ENCODE measurements at places on chromosomes 12 and 14.

- no peak for DNase-seq
Measured at GRCh38 chr12:116556964-116557698, 2.0 kb upstream of the MAP1LC3B2 start.

GRCh38 chr14:81436296-81437138, 36.4 kb upstream of the STON2 start:
- peak; percentile 61 for DNase-seq

- no peak for DNase-seq
Measured at GRCh38 chr14:23550812-23551265, 726 bp downstream of the ZFHX2 start.

GRCh38 chr14:71212093-71212492, 304.8 kb downstream of the PCNX1 start:
- no peak for DNase-seq

DNA sequence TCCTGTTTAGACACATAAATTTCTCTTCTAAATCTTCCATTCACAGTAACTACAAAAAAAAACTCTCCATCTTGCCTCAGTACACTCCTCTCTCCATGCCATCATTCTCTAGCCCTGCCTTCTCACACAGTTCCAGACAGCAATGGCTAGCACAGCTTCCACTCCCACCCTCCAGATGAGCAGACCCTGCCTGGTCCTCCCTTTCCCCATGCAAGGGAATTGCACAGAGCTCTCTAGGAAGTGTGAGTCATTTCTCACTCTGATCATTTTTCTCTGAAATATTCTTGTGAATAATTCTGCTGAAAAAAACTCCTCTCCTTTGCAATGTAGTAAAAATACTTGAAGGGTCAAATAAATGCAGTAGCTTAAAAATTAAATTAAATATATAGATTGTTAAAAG, 170.6 kb downstream of the BMP4 start:
- DNase-seq: no peak

DNA sequence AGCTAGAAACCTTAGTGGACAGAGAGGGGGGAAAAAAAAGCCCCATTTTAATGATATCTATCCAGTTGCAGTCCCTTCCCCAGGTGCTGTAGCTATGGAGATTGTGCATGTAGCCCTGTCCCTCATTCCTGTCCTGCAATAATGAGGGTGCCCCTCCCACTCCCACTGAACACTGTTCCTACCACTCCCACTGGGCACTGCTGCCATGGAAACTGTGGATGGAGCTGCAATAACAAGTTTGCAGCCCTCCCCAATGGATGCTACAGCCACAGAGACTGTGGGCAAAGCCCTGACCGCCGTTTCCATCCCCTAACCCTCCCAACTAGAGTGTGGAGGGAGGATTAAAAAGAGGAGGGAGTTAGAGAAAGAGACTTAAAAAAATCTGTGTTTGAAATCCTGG, 238.3 kb downstream of the FUT8 start:
- DNase-seq: no peak

DNA sequence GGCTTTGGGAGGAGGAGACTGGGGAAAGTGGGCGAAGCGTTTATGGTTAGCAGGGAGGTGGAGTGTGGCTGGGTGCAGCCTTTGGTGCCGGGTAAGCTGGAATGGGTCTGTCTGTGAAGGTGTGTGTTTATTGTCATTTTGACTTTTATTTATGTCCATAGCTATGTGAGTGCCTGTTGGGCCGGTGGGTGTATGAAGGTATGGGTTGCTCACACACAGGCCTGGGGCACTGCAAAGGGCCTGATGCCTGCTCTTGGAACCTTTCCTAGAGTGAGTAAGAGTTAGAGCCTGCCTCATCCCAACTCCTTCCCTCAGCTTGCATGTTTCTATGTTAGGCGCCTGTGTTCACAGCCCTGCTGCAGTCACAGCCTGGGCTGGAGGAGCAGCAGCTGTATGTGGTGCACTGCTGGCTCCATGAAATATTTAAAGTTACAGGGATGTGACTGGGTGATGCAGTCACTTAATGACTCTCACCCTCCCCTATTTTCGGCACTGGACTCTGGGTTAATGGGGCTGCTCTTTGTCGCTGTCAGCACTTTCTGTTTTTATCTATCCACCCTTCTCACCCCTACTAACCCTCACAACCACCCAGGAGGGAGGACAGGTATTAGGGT, 2.6 kb upstream of the PPP1R1A start:
- no peak for DNase-seq

GRCh38 chr14:94965551-94966313, 191.6 kb downstream of the DICER1 start:
- DNase-seq: no peak

GRCh38 chr12:2753536-2753935, 41.2 kb upstream of the FKBP4 start:
- no peak for DNase-seq

DNA sequence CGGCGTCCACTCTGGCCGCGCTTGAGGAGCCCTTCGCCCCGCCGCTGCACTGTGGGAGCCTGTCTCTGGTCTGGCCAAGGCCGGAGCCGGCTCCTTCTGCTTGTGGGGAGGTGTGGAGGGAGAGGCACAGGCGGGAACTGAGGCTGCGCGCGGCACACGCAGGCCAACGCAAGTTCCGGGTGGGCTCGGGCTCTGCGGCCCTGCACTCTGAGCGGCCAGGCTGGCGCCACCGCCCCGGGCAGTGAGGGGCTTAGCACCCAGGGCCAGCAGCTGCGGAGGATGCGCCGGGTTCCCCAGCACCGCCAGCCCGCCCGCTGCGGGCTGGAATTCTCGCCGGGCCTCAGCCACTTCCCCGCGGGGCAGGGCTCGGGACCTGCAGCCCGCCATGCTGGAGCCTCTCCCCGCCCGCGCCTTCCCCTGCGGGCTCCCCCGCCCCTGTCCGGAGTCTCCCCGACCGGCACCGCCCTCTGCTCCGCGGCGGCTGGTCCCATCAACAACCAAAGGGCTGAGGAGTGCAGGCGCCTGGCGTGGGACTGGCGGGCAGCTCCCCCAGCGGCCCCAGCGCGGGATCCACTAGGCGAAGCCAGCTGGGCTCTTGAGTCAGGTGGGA, 921.2 kb upstream of the FOXG1 start:
- DNase-seq: no peak

GRCh38 chr12:11561411-11561810, 88.1 kb upstream of the ETV6 start:
- no peak for DNase-seq

- no peak for DNase-seq
Measured at GRCh38 chr14:34318014-34318413, 144.0 kb downstream of the SPTSSA start.

DNA sequence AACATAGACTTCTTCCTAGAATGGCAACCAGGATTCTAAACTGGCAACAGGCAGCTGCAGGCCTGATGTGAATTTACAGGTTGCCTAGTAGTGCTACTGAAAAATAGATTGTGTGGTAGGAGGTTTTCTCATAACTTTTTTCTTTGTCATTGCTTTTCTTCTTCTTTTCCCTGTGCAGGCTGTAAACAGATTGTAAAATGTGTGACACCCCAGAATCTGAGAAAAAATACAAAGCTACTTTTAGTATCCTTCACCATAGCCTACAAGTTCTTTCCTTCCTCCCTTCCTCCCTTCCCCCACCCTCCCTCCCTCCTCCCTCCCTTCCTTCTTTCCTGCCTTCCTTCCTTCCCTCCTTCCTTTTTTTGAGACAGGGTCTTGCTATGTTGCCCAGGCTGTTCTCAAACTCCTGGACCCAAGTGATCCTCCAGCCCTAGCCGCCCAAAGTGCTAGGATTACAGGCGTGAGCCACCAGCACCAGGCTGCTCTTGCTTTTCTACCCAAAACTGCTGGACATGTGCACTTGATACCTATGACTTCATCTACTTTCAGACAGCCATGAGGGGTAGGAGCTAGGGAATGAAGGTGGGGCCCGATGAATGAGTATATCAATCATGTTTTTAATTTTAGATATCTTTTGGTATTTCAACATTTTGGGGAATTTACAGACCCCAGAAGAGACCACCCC, 114.2 kb upstream of the EEA1 start:
- no peak for DNase-seq

- no peak for DNase-seq
Measured at GRCh38 chr12:39878753-39879152, 227.1 kb downstream of the SLC2A13 start.

DNA sequence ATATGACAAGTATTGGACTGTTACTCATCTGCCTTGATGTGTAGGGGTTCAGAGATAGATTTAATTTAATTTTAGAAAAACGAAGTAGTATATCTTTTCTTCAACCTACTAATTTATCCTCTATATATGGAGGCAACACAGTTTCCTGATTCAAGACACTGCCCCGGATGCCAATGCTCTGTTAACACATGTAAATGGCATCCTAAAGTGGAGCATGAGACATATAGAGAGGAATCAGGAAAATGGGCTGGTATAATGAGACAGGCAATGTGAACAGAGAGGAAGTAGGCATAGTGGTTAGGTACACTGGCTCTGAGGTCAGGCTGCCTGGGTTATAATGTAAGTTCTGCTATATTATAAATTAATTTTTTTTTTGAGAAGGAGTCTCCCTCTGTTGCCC, 85.6 kb downstream of the OTOGL start:
- no peak for DNase-seq

DNA sequence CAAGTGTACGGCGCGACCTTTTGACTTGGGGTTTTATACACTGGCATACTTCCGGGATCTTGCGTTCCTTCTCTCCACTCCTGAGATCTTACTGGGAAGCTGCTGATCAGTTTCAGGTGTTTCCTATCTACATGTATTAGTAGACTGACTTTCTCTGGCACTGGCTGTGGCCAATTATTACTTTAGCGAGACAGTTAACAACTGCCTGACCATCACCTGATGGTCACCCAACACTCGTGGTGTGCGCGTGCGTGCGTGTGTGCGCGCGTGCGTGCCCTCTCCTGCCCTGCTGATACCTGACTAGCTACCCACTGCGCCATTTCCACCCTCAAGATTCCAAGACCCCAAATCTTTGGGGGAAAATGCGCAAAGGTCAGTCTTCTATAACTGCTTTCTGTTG, 249.9 kb downstream of the AEBP2 start:
- no peak for DNase-seq

DNA sequence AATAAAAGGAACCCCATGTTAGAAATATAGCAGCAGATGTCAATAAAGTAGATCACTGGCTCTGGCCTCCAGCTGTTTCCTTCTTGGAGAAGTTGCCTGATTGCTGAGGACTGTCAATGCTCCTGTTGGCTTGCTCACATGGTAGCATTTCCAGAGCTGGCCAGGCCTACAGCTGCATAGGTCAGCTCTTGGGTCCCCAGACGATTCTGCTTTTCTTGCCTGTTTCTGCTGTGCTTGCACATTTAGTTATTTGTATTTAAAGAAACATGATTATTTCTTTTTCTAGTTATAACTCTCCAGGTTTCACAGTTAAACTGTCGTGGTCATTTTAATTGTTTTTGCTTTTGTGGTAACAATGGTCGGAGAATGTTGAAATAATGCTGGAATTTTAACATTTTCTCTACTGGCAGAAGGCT, 7.2 kb downstream of the NAV3 start:
- no peak for DNase-seq

DNA sequence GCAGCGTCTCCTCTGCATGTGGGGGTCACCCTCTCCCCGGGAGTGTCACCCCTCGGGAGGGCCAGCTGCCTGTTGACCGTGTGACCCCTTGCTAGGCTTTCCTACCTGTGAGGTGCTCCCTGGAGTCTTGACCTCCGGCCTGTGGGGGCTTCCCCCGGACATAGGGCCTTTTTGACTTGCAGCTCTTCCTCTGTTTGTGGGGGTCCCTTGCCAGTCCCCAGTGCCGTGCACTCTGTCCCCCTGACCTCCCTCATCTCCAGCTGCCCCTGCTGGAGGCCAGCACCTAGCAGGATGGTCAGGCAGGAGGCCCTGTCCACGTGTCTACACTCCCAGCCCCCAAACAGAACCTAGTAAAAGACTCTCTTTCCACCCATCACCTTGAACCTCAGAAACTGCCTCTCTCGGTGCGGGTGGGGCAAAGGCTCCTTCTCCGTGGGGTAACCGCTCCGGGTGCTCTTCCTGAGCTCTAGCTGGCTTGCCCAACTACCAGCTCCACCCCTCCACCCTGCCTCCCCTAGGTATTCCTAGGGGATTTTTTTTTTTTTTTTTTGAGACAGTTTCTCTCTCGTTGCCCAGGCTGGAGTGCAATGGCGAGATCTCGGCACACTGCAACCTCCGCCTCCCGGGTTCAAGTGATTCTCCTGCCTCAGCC, 810 bp downstream of the AACS start:
- no peak for DNase-seq

GRCh38 chr14:44030831-44031383, 476.2 kb downstream of the FSCB start:
- DNase-seq: no peak

DNA sequence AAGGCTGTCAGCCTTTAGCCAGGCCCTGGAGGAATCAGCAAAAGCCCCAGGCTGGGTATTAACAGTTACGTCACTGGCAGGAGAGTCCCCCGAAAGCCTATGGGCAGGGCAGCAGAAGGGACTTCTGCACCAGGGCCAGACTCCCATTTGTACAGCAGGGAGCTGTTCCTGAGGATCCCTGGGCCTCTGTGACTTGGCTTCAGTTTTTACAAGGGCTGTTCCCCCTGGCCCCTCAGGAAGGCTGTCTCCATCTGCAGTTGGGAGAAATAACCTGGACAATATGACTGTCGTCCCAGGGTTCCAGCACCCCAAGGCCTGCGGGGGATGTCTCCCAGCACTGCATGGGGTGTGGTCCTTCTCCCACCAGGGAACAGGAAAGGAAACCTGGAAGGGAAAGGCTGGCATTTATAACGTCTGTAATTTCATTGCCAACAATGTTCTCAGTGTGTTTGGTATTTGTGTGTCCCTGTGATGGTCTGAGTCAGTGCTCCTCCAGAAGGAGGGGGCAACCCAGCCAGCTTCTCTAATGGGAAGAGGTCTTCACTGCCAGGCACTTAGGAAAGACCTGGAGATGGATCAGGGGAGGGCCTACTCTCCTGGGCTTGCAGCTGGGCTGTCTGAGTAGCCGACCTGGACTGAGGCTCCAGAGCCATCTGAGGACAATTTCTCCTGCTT, 42.4 kb downstream of the ERH start:
- DNase-seq: no peak

GRCh38 chr12:92597997-92598396, 104.8 kb upstream of the PLEKHG7 start:
- no peak for DNase-seq

- no peak for DNase-seq
Measured at GRCh38 chr12:23099104-23099503, 474.1 kb downstream of the ETNK1 start.

- no peak for DNase-seq
Measured at GRCh38 chr14:84646786-84647500, 883.0 kb upstream of the FLRT2 start.

GRCh38 chr12:58889557-58889956, 30.7 kb downstream of the LRIG3 start:
- no peak for DNase-seq

DNA sequence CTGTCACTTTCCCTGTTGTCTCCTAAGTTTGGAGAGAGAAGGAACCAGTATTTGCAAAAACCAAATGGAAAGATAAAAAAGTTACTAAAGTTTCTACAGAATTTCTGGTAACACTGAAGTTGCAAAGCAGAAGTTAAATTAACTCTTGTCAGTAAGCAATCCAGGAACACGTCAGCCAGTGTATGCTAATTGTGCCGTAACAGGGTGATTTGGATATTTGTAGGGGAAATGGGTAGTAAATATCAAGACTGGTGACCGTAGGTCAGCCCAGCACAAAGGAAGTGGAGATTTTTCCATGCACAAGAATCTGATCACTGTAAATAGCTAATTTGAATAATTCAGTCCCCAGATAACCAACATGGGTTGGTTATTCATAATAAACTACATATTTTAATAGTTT, 2.3 kb downstream of the CDKN1B start:
- DNase-seq: no peak

Data from NCI-H460 (cell line).